ENCODE measurements at places on chromosomes 5 and 9.

DNA sequence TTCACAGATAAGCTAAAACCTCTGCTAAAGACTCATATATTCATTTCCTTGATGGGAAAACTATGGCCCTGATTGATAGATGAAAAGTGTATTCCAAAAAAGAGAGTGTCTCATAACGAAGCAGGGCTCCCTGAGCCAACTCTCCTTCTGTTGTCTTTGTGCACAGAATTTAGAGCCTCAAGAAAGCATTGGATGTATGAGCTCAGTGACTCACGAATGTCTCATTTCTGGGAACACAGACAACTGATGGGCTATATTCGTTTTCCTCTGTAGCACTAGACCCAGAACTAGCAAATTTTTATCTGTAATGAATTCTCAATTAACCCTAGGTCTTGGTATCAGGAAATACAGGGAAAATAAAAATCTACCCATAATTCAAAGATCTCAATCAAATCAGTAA, 88.4 kb downstream of the LMNB1 start:
- no peak for DNase-seq

DNA sequence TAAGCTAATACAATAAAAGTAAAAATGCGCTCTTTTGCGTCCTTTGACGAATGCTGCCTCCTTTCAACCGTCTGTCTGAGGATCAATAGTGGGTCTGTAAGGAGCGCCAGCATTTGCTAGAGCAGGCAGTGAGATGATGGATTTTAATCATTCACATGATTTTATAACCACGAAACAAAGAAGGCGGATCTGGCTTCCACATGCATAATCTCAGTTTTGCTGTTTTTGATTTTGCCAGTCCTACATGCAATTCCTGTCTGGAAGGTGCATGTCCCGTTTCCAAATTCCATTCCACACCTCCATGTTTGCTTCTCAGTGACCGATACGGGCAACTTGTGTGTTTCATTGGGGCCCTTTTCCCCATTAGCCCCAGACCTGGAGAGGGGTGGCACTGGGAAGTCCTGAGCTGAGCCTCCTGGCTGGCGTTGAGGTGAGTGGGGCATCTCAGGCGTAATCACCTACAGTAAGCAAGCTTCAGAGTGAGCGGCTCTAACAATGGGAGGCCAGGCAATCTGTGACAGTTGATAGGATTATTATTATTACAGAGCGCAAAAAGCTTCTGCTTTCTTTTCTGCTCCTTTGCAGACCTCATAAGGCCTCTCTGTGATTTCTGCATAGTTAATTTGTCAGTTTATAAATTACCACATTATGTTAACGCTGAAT, 405.4 kb downstream of the ZSWIM6 start:
- no peak for DNase-seq

DNA sequence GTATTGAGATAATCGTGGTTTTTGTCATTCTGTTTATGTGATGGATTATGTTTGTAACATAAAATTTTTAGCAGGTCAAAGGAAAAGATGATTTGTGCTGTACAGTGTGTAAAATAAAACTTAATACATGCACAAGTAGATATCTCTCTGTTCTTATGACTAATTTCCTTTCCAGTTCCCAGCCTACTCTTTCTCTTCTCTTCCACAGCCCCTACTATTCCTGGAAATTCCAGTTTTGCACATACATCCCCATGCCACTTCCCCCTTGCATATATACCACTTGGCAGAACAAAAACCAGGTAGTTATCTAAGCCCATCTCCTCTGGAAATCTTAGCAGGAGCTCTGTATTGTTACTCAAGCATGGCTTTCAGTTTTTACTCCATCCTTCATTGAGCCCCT, 20.2 kb downstream of the TEK start:
- DNase-seq: no peak

DNA sequence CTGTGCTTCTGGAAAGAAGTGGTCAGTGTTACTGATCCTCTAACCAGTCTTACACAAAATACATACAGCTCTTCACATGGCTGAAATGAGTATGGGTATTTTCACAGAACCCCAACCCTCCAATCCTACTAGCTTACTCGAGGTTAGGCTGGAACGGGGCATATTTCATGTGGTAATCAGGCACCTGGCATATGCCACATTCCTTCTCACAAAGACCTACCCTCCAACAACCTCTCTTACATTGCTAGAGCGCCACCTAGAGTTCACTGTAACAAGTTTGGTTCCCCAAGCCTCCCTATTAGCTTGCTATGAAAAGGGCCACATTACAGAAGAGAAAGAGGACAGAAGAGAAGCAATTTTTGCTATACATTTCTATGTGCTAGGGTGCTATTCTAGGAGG, 597.3 kb downstream of the PRELID2 start:
- DNase-seq: peak; percentile 42

- no peak for DNase-seq
Observed at GRCh38 chr5:158100373-158100888, 241.5 kb upstream of the CLINT1 start.

DNA sequence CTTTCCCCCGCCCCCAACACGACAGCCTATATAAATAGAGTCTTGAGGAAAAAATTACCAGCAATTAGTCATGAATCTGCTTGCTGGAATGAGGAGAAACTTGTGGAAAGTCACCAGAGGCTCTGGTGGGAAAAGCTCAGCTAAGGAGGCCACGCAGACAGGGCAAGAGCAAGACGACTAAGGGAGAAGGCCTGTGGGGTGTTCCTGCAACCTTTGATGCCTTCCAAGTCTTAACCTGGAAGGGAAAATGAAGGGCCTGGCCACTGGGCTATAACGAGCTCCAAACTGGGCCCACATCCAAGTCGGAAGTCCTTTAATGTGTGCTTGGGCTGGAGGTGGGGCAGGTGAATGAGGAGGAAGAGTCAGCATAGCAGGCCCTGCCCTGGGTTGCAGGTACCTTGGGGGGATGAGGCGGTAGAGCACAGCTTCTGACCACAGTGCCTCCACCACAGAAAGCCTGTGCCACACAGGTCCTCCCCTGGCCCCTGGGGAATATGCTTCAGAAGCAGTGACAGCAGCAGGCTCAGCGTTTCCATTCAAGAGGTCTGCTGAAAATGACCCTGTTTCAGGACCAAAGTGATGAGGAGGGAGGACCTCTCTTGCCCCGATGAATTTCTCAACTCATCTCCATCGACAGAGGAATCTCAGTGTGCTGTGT, 92.8 kb upstream of the LRRTM2 start:
- peak; percentile 78 for DNase-seq

DNA sequence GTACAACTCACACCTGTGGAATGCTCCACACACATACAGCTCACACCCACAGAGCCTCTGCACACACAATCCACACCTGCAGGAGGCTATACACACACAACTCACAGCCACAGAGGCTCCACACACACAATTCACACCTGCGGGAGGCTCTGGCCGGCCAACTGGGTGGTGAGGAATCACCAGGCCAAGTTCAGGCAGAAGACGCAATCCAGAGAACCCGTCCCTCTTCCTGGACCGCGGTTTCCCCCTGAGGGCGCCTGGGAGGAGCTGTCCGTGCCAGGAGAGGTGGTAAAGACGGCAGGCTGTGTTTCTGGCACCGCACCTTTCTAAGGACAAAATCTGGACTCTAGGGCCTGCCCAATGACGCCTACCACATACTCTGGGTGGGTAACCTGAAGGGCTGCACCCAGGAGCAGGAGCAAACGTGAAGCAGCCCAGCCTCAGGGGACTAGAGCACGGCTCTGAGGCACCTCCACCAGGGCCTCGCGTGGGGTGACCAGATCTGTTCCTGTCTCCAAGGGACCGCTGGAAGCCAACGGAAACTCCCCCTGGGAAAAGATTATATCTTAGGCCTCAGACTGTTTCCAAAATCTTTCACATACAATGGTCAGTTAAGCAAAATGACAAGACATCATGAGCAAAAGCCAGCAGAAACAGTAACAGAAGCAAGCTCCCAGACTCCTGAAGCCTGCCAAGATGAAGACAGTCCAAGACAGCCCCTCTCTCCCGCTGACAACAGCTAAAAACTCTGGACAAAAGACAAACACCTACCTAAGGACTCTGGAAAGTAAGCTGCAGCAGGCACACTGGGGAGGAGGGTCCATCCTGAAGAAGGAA, 16.9 kb downstream of the CAMSAP1 start:
- no peak for DNase-seq

DNA sequence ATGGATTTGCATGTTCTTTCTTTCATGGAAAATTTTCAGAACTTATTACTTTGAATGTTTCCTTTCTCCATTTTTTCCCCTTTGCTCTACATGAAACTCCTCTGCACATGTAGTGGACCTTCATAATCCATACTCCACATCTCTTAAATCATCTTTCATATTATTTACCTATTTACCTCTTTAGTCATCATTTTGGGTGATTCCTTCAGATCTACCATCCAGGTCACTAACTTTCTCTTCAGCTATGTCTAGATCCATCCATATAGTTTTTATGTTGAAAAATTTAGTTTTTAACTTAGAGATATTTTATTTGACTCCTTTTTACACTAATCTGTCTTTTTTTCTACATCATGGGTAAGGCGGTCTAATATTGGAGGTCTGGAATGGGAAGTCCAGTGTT, 586.6 kb downstream of the NR2F1-AS1 start:
- DNase-seq: no peak
